ENCODE measurements at places on chromosomes 3 and 15.
A peak's percentile ranks its signal among the peaks of the same experiment; 100 is the strongest.

GRCh38 chr3:133570139-133570936 is 3.1 kb upstream of the CDV3 start:
- DNase-seq: no peak

DNA sequence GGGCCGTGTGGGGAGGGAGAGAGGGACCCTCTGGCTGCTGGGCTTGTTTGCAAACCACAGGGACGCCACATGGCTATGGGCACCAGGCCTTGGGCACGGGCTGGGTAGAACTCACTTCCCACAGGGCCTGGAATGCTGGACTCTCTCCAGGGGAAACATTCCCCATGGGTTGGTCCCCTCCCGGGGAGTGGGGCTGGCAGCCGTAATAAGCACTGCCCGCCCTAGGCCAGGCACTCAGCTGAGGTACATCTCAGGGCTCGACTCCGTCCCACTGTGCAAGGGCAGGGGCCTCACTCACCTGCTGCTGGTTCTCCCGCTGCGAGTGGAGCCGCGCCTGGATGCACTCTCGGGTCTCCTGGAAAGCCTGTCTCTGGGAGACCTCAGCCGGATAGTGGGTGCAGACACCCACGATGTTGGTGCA is 96.7 kb downstream of the ADCY5 start:
- peak; percentile 79 for DNase-seq

- peak; percentile 63 for DNase-seq
These were observed 651 bp downstream of the MTMR14 start for GRCh38 chr3:9649791-9650521.

DNA sequence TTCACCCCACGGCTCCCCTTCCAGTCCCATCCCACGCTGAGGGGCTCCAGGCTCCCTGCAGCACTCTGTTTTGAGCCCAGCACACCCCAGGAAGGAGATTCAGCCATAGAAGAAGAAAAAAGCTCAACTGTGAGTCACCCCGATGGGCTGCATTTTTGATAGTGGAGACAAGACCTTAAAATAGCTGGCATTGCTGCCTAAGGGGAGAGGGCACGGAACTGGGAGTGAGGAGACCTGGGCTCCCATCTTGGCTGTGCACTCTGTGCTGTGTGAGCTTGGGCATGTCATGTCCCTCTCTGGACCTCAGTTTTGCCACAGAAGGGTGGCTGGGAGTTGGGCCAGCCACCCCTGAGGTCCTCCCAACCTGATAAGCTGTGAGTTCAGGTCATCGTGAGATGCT is 57.2 kb upstream of the SMAD6 start:
- DNase-seq: no peak
